ENCODE measurements at places on chromosomes 3 and 15.

GRCh38 chr3:125670352-125670751 is 75.1 kb upstream of the OSBPL11 start:
- DNase-seq, result no peak

DNA sequence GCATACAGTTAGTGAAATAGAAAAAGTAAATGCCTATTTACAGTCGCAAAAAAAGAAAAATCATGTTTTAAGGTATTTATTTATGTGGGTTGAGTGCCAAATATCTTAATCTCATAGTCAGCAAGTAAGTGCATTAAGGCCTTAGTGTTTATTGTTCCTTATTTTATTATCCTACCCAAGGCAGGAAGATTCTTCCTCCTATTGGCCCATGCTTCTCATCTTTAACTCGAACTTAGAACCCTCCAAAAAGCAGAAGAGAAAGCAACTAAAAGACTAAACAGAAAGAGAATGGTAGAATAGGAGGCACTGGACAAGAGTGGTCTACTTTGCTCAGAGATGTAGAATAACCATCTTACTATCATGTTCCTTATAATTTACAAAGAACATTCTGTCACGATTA is 7.5 kb downstream of the RFX7 start:
- DNase-seq, result no peak

DNA sequence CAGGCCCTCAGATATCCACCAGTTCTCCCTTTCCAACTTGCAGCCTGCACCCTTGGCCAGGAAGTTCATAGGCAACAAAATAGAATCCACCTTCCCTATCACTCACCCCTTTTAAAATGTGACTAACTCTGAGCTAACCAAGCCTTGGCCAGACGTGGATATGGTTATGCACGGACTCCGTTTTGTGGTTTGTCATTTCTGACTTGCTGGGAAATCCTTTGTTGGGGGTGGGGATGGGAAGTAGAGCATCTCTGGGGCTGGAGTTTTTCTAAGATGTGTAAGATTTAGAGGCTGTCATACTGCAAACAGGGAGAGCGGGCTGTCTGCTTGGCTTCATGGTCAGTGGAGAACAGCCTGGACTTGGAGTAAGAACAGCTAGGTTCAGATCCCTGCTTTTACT is 62.6 kb downstream of the SMAD3 start:
- no peak for DNase-seq

- no peak for DNase-seq
Measured at GRCh38 chr15:67928666-67929065, 88.8 kb upstream of the RNU6-1 start.

DNA sequence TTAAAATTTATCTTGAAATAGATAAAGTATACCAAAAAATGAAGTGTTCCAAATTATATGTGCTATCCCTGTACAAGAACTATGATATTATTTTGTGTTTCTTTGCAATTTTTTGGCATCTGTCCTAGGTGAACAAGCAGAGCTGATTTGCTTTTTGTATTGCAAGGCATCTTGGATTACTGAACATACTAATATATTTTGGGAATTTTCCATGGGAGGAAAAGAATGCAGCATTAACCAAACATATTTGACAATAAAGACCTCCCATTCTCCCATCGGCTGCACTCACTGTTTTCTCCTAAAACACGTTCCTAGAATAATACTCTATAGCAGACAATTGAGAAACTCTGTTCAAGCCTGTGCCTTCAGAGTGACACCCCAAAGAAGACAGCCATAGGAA is 265.1 kb upstream of the ALCAM start:
- no peak for DNase-seq

Measured in activated gamma-delta T cell treated with Interleukin-2 at 50 U/mL for 16 hours (primary cell).